ENCODE measurements at places on chromosomes 4 and X.

DNA sequence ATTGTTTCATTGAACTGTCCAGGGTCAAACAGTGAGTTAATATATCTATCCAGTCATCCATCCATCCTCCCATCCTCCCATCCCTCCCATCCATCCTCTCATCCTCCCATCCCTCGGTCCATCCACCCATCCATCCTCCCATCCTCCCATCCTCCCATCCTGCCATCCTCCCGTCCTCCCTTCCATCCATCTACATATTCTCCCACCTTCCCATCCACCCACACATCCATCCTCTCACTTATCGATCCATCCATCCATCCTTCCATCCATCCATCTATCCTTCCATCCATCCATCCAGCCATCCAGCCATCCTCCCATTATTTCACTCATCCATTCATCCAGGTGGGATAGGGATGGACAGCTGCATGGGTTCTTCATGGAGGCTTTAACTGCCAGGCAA, 35.4 kb upstream of the PSAPL1 start:
- no peak for DNase-seq

DNA sequence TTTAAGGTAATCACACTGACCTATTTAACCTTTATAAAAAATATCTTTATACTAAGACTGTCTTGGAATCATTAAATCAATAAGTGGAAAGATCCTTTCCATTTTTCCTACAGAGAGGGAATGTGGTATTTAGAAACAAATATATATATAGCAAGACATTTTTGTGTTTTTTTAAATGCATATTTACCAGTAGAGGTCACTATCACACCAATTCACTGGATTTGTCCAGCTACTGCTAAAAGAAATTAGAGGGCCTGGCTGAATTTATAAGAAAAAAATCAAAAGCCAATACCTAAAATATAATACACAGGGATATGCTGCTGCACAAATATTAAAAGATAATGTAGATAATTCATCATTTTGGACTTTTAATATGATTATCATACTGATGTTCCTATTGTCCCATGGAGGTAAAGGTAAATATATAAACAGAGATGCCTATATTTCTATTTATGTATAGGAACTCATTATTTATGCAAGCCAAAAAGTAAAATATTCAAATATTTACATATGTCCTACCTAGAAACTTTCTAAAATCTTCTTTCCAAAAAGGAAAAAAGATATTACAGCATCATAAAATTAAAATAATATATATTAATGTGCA, 69.5 kb downstream of the PDE5A start:
- DNase-seq, result no peak

GRCh38 chr4:143287572-143287923, 49.1 kb upstream of the GAB1 start:
- DNase-seq, result no peak

DNA sequence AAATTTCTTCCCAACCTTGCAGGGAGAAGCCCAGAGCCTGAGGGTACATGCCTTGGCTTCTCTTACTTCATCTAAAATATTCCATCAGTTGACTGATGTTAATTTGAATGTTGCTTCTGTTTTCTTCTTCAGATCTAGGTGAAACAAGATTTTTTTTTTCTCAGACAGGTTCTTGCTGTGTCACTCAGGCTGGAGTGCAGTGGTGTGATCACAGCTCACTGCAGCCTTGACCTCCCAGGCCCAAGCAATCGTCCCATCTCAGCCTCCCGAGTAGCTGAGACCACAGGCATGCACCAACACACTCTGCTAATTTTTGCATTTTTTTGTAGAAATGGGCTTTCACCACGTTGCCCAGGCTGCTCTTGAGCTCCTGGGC, 62.1 kb upstream of the KLF3 start:
- DNase-seq, result no peak

GRCh38 chrX:30620980-30621618, 32.1 kb upstream of the GK start:
- no peak for DNase-seq

GRCh38 chr4:114398410-114398809, 200.2 kb upstream of the UGT8 start:
- DNase-seq, result no peak

DNA sequence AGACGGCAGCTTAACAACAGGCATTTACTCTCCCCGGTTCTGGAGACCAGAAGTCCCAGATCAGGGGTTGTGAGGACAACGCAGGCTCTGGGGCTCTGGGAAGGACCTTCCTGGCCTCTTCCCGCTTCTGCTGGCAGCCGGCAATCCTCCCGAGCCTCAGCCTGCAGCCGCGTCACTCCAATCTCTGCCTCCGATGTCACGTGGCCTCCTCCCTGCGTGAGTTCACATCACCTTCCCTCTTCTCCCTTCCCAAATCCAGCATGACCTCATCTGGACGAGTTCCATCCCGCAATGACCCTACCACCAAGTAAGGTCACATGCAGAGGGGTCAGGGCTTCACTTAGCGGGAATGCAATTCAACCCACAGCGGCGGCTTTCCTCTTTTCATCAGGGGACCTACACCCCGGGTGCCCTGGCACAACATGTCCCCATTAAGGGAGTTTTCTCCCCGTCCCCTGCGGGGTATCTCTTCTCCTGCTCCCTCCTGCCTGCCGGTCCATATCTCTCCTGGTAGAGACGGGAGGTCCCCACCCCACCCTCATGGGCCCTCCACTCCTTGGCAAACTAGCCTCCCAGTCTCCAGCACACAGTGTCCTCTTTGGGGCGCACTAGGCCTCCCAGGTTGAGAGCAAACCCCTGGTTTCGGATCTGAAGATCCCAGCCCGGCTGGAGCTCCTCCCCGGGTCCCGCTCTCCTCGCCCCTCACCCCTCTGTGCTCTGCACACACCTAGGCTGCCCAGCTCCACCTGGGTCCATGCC, 25.5 kb downstream of the ABLIM2 start:
- DNase-seq, result no peak

GRCh38 chr4:186557486-186557885, 2.1 kb upstream of the MTNR1A start:
- no peak for DNase-seq

DNA sequence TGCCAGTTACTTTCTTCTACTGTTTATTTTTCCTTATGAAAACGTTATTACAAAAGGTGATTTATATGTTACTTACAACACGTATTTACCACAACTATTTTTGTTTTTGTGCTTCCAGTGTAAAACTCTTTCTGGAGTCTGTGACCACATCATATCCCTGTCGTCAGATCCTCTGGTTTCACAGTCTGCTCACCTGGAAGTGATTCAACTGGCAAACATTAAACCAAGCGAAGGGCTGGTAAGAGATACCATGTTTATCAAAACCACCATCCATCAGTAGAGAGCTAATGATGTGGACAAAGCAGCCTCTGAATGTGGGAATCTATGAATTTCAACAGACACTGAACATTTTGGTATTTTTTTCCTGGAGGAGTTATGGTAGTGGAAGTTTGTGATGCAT, 116.1 kb downstream of the CNKSR2 start:
- DNase-seq, result no peak

- no peak for DNase-seq
Measured at GRCh38 chrX:3218442-3218841, 128.0 kb downstream of the MXRA5 start.

Data from cortex of kidney (tissue), 1 donor.